ENCODE measurements at places on chromosomes 1 and 21.
A peak's percentile ranks its signal among the peaks of the same experiment; 100 is the strongest.

DNA sequence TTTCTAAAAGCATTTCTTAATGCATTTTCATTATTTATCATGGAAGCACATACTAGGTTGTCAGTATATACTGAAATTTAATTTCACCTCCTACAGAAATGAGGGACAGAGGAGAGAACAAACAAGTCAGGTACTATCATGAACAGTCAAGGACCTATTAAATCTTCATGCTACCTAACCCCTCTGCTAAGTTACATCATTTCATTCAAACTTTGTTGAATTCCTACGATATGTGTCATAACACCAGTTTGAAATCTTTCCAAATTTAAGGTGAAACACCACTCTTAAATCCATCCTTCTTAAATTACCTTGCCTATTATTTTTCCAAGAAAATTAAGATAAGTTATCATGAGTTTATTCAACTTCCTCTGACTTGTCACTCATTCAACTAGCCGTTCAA lies 78.9 kb downstream of the DENND1B start:
- DNase-seq, result peak; percentile 50

DNA sequence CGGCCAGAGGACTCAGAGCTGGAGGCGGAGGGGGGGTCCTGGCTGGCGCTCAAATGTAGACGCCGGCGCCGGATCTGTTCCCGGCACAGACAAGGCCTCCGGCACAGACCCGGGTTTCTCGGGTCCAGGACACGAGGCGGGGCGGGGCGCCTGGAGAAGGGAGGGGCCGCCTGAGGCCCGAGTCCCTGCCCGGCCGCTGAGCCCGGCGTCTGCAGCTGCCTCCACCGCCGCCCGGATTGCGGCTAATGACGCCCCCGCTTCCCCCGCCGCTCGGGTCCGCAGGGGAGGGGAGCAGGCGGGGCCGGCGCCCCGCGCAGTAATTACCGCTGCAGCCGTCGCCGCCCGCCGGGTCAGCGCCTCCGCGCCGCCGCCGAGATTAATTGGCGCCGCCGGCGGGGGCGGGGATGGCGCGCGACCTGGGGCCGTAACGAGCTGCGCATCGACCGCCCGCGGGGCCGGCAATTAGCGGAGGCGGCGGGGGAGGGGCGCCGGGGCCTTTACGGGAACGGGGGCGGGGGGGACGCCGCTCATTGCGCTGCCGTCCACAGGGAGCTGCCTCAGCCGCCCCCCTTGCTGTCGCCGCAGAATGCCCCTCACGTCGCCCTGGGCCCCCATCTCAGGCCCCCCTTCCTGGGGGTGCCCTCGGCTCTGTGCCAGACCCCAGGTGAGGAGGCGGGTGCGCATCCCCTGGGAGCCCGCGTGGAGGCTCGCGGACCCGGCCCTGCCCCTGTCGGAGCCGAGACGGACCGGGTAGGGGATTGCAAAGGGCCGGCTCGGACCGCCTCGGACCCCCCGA lies 17.3 kb downstream of the NOC2L start:
- DNase-seq, result peak; percentile 50

- peak; percentile 55 for DNase-seq
Observed at GRCh38 chr1:218346391-218347204, 1.5 kb downstream of the TGFB2 start.

DNA sequence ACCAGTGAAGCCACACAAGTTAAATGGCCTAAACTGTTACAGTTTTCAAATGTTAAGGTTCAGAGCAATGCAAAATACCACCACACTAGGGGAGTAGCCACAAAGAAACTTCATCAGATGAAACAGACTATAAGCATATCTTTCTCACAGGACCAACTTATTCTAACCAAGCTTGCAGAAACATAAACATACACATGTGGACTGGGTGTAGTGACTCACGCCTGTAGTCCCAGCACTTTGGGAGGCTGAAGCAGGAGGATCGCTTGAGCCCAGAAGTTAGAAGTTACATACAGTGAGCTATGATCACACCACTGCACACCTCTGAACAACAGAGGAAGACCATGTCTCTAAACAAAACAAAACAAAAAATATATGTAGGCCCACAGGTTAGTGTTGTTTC lies 17.3 kb downstream of the WDR47 start:
- no peak for DNase-seq

GRCh38 chr1:205986861-205987260 lies 16.3 kb downstream of the RAB7B start:
- no peak for DNase-seq

GRCh38 chr1:204348722-204349121 lies 11.0 kb downstream of the PLEKHA6 start:
- no peak for DNase-seq

DNA sequence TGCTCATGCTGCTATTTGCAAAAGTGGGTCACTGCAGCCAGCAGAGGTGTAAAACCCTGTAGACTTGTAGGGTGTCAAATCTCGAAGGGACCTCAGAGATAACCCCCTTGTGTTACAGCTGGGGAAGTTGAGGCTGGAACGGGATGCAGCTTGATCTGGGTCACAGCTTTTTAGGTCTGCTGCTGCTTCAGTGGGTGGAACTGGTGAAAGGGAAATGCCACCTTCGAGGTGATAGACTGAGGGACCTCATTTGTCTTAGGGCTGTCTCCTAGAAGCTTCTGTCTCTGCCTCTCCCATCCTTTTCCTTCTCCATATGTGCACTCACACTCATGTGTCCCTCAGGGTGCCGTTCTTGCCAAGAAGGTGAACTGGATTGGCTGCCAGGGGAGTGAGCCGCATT lies 35.4 kb downstream of the QSOX1 start:
- no peak for DNase-seq

- peak; percentile 81 for DNase-seq
Observed at GRCh38 chr21:26148071-26148839, 22.3 kb downstream of the APP start.

GRCh38 chr1:230144758-230145504 lies 77.9 kb downstream of the GALNT2 start:
- DNase-seq, result no peak
